ENCODE measurements at places on chromosomes 16 and 17. TPM values are rescaled to one million over a fixed set of nuclear protein-coding genes. Genes with fewer than 3 reads are reported as not detected.

DNA sequence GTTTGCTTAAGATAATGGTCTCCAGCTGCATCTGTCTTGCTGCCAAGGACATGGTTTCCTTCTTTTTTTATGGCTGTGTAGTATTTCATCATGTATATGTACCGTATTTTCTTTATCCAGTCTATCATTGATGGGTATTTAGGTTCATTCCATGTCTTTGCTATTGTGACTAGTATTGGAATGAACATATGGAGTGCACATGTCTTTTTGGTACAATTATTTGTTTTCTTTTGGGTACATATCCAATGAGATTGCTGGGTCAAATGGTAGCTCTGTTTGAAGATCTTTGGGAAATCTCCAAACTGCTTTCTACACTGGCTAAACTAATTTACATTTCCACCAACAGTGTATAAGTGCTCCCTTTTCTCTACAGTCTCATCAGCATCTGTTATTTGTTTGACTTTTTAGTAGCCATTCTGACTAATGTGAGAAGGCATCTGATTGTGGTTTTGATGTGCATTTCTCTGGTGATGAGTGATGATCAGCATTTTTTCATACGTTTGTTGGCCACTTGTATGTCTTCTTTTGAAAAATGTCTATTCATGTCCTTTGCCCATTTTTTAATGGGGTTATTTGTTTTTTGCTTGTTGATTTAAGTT, 66.2 kb downstream of the TNFRSF13B start:
- H3K4me1 ChIP-seq = peaks cover 7% of the 10 kb centered on the region
- no peak for DNase-seq
- H3K27ac ChIP-seq = no peak overlapping the region
- no peaks in the 10 kb centered on the region for H3K36me3 ChIP-seq
- no peak overlapping the region for H3K4me3 ChIP-seq

DNA sequence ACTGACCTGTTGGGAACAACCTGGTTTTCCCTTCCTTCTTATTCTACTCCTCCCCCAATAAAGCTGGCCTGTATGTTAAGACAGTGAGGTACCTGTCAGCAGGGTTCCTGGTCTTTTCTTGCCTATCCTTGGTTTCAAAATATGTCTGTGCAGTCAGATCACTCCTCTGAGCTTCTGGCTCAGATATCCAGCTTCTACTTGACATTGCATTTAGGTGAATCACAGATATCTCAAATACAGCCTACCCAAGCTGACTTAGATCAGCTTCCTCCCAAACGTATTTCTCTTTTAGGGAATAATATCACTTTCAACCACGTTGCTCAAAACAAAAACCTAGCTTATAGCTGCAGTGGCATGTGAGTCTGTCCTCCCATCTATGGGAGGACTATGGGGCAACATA, 48.7 kb downstream of the TEX14 start:
- no peak overlapping the region for H3K27ac ChIP-seq
- no peaks in the 10 kb centered on the region for H3K36me3 ChIP-seq
- DNase-seq = no peak
- H3K4me3 ChIP-seq = no peak overlapping the region
- peaks cover 18% of the 10 kb centered on the region for H3K4me1 ChIP-seq

- H3K4me1 ChIP-seq = peaks cover 2% of the 10 kb centered on the region
- H3K27me3 ChIP-seq = peaks cover 7% of the 10 kb centered on the region
- no peak overlapping the region for H3K27ac ChIP-seq
- DNase-seq = no peak
- peaks cover 1% of the 10 kb centered on the region for H3K36me3 ChIP-seq
These were observed 88.0 kb upstream of the MPHOSPH6 start for GRCh38 chr16:82257990-82258389.

GRCh38 chr17:5816491-5817070, 232.3 kb upstream of the NLRP1 start:
- no peak for DNase-seq
- H3K4me3 ChIP-seq = no peak overlapping the region
- H3K27ac ChIP-seq = no peak overlapping the region
- H3K36me3 ChIP-seq = no peaks in the 10 kb centered on the region

DNA sequence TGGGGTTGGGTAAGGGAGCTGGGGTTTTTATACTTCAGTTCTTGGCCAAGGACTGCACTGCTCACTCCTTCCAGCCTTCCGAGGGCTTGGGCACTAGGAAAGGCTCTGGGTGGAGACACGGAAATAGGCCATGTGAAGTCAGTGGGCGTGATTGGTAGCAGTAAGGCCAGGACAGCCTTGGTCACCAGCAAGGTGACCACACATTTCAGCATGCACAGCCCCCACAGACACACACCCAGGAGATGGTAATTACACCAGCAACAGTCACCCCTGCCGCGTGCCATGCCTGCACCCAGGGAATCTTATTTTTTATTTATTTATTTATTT, 252.5 kb downstream of the SEC14L1 start:
- no peak overlapping the region for H3K4me3 ChIP-seq
- peaks cover 9% of the 10 kb centered on the region for H3K36me3 ChIP-seq
- no peak for DNase-seq
- peak overlapping the region; percentile 49 for H3K27ac ChIP-seq

- no peak for DNase-seq
- H3K4me3 ChIP-seq = no peak overlapping the region
- H3K27ac ChIP-seq = no peak overlapping the region
- H3K4me1 ChIP-seq = peaks cover 2% of the 10 kb centered on the region
- H3K27me3 ChIP-seq = peaks cover 16% of the 10 kb centered on the region
These were observed 28.0 kb downstream of the NXN start for GRCh38 chr17:951325-952132.

GRCh38 chr16:83652943-83653342, 154.8 kb upstream of the HSBP1 start:
- H3K27me3 ChIP-seq = no peaks in the 10 kb centered on the region
- H3K4me1 ChIP-seq = no peaks in the 10 kb centered on the region
- no peak overlapping the region for H3K27ac ChIP-seq
- H3K4me3 ChIP-seq = no peak overlapping the region
- no peak for DNase-seq

Gene HSD11B2
- total RNA-seq = not detected

GRCh38 chr17:58314706-58315015, 13.9 kb downstream of the TSPOAP1 start:
- H3K4me1 ChIP-seq = peaks cover 14% of the 10 kb centered on the region
- peaks cover 7% of the 10 kb centered on the region for H3K36me3 ChIP-seq
- H3K27me3 ChIP-seq = no peaks in the 10 kb centered on the region

- H3K36me3 ChIP-seq = no peaks in the 10 kb centered on the region
- no peak overlapping the region for H3K4me3 ChIP-seq
- no peaks in the 10 kb centered on the region for H3K27me3 ChIP-seq
- DNase-seq = no peak
- H3K27ac ChIP-seq = no peak overlapping the region
These were observed 6.6 kb upstream of the ATP6V0C start for GRCh38 chr16:2507052-2507659.

DNA sequence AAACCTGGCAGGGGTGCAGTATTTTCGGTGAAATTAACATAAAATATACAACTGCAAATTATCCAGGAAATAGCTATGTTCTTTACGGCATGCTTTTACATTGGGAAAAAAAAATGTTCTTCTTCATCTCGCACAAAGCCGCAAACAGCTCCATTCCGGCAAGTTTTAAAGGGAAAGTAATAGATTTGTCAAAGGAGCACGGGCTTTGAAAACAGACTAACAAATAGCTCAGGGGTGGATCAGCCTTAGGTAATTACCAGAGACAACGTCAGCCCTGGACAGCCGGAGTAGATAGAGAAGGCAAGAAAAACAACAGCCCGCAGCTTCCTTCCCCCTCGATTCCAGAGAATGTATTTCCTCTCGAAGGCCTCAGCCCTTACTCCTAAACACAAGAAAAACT, 222.5 kb downstream of the C16orf78 start:
- H3K4me3 ChIP-seq = no peak overlapping the region
- H3K36me3 ChIP-seq = no peaks in the 10 kb centered on the region
- peak; percentile 16 for DNase-seq
- H3K4me1 ChIP-seq = no peaks in the 10 kb centered on the region
- H3K27ac ChIP-seq = no peak overlapping the region

Gene FBXW10B
- 0.30 TPM for total RNA-seq

DNA sequence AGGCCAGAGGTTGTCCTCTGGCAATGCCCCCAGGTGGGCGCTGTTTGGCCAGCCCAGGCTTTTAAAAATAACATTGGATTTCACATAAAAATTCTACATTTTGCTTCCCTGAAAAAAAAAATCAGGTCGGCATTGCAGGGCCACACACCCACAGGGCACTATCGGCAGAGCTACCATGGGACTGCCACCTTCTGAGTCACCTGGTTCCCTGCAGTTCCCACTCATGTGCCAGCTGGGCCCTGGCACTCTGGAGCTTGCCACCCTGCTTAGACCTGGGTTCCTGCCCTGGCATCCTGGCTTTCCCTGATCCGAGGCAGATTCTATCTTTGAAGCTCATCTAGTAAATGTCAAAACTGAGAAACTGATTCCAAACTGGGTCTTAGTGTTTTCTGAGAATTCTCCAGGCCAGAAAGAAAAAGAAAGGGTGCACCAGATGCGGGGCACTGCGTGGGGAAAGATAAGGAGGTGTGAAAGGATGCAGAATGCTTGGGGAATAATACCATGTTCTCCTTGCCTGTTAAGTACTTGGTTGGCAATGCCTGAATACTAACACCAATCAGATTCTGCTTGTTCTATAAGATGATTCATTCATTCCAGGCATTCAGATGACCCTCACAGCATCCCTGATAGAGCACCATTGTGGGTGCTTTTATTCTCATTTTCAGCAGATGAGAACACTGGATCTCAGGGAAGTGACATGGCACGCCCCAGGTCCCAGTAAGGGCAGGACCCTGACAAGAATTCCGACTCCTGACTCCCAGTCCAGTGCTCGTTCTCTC, 51.8 kb downstream of the RAI1 start:
- no peak overlapping the region for H3K27ac ChIP-seq
- no peaks in the 10 kb centered on the region for H3K27me3 ChIP-seq
- DNase-seq = no peak

GRCh38 chr16:4869147-4869805, 22.0 kb downstream of the UBN1 start:
- no peak overlapping the region for H3K4me3 ChIP-seq
- no peak overlapping the region for H3K27ac ChIP-seq
- peaks cover 22% of the 10 kb centered on the region for H3K36me3 ChIP-seq
- H3K4me1 ChIP-seq = no peaks in the 10 kb centered on the region
- no peak for DNase-seq

DNA sequence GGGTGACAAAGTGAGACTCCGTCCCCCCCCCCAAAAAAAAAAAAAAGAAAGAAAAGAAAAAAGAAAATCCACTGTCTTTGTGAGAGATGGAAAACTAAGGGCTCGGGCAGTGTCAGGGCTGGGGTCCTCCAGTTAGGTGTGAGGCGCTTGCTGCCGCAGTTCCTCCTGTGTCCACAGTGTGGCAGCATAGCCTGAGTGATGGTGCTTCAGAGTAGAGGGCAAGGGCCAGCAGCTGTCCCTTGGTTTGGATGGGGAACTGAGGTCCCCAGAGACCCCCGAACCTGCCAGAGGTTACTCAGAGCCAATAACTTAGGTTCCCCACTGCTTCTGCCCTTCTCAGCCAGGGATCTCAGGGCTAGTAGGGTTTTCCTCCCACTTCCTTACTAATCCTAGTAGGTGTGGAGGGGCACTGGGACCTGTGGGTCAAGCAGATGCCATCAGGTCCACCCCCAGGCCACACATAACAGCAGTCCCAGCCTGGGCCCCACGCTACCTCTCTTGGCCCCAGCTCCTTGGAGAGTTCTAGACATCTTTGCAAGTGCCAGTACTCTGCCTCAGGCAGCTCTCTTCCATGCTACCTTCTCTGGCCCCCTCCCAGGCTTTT, 7.9 kb upstream of the LLGL1 start:
- DNase-seq = peak; percentile 84
- H3K27me3 ChIP-seq = no peaks in the 10 kb centered on the region
- no peak overlapping the region for H3K4me3 ChIP-seq
- H3K4me1 ChIP-seq = peaks cover 6% of the 10 kb centered on the region

Gene SOX9
- total RNA-seq = not detected

DNA sequence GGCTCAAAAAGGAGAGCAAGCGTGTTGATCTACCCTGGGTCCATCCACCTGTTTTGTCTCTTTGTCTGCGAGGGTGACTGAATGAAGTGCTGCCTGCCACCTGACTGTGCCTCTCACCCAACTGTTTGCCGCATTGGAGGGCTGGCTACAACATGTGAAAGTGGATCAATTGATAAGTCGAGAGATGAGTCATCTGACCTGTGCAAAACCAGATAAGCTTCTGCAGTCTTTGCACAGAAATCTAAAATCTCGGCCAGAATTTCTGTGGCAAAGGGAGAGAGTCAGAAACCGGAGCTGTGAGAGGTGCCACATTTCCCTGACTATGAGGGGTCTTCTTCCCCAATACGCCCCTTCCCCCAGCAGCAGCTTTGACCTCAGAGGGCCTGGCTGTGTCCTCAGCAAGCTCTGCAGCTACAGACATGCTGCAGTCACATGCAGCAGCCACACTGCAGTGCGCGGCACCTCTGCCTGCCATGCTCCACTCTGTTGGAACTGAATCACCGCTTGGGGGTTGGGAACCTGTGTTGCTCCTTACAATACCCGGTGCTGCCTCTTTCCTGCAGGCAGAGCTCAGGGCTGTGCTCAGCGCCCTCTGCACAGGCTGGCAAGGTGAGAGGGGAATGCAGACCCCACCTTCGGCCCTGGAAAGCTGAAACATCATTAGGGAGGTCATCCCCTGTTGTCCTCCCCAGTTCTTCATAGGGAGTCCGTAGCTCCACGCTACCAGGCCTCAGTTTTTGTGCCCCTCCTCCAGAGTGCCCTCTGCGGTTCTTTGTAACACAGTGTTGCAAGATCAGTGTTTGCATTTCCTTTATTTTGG, 16.2 kb upstream of the HAS3 start:
- H3K27me3 ChIP-seq = peaks cover 14% of the 10 kb centered on the region
- no peak overlapping the region for H3K27ac ChIP-seq
- peak; percentile 76 for DNase-seq
- H3K36me3 ChIP-seq = peaks cover 4% of the 10 kb centered on the region
- peaks cover 31% of the 10 kb centered on the region for H3K4me1 ChIP-seq

Gene LDHD
- total RNA-seq = not detected

DNA sequence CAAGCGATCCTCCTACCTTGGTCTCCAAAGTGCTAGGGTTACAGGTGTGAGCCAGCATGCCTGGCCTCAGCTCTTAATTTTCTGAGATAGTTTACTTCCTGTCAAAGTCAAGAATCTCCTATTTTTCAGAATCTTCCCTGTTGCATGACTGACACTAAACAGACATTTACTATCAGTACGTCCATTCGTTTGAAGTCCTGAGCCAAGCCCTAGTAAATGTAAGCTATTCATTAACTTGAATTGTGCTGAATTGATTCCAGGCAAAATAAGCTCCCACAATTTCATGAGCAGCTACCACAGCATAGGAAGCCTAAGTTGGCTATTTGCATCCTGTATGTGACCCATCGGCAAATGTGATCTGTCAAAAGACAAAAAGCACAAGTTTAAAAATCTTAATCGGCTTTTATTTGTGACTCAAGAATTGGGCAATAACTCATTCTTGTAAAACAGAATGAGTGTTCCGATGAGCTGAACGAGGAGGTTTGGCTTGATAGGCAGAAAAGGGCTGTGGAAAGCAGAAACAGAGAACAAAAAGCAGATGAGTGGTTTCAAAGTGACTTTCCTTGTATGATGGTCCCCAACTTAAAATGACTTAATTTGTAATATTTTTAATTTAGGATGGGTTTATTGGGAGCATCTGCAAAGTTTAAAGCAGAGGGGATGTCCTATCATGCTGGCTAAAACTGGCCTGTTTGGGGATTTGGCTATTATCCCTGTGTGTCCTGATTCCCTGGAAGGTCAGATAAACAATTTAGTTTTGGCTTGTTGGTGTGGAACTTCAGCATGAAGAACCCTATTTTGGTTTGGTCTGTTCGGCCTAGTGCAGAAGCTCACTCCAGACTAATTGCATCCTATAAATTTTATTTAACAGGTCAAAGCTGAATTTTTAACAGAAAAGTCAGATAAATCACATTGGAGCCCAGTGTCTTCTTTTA, 14.2 kb downstream of the RNF112 start:
- H3K27ac ChIP-seq = no peak overlapping the region
- H3K4me3 ChIP-seq = no peak overlapping the region

Gene SMARCD2
- 137 TPM for total RNA-seq
